ENCODE measurements at places on chromosomes 13 and 19. TPM values are rescaled to one million over a fixed set of nuclear protein-coding genes. Genes with fewer than 3 reads are reported as not detected.

- no peaks in the 10 kb centered on the region for H3K36me3 ChIP-seq
- no peaks in the 10 kb centered on the region for H3K4me1 ChIP-seq
- no peak overlapping the region for H3K27ac ChIP-seq
- no peak overlapping the region for H3K4me3 ChIP-seq
- no peaks in the 10 kb centered on the region for H3K27me3 ChIP-seq
Measured at GRCh38 chr19:32308431-32309077, 36.9 kb upstream of the ZNF507 start.

DNA sequence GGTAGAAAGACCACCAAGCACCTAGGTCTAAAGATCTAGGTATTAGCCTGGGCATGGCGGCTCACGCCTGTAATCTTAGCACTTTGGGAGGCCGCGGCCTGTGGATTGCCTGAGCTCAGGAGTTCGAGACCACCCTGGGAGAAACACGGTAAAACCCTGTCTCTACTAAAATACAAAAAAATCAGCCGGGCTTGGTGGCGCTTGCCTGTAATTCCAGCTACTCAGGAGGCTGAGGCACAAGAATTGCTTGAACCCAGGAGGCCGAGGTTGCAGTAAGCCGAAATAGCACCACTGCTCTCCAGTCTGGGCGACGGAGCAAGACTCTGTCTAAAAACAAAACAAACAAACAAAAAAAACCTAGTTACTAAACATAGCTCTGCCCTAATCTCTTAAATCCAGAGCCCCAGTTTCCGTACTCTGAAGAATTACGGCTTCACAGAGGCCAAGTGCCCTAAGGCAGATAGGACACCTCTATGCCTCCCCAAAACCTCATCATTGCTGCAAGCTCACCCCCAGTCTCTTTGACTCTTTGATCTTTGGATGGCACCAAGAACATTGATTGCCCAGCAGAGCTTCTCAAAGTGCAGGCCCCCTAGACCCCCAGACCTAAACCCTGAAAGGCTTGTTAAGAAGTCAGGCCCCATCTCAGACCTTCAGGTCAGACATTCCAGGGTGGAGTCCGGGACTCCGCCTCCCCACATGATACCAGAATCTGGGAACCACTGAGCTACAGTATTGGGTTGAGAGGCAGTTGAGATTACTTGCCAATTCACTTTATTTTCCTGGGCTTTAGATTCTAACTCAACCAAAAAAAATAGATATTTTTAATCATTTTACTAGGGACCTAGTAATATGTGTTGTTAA is 2.8 kb downstream of the COL4A2 start:
- H3K4me3 ChIP-seq, result no peak overlapping the region
- H3K36me3 ChIP-seq, result no peaks in the 10 kb centered on the region
- no peaks in the 10 kb centered on the region for H3K27me3 ChIP-seq

DNA sequence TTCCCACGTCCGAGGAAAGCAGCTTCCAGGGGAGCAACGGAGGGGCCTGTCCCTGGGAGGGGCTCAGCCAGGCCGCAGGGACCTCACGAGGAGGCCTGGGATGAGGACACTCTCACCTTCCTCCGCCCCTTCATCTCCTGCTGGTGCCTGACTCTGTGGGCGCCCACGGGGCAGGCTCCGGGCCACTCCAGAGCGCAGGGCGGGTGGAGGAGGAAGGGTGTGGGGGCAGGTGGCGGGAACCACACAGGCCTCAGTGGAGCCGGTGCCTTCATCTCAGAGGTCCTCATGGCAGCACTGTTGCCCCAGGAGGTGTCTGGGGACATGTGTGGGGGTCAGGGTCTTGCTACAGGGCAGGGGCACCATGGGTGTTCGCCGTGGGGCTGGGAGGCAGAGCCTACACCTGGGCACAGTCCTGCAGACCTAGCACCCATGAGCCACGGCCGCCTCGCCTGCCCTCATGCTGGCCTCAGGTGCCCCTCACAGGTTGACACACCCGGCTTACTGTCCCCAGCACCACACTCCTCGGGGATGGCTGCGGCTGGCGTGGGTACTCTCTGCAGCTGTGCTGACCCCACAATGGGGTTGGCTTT is 10.1 kb upstream of the TMEM255B start:
- H3K36me3 ChIP-seq, result no peaks in the 10 kb centered on the region
- H3K4me1 ChIP-seq, result peaks cover 7% of the 10 kb centered on the region
- H3K27me3 ChIP-seq, result no peaks in the 10 kb centered on the region
- no peak overlapping the region for H3K27ac ChIP-seq

DNA sequence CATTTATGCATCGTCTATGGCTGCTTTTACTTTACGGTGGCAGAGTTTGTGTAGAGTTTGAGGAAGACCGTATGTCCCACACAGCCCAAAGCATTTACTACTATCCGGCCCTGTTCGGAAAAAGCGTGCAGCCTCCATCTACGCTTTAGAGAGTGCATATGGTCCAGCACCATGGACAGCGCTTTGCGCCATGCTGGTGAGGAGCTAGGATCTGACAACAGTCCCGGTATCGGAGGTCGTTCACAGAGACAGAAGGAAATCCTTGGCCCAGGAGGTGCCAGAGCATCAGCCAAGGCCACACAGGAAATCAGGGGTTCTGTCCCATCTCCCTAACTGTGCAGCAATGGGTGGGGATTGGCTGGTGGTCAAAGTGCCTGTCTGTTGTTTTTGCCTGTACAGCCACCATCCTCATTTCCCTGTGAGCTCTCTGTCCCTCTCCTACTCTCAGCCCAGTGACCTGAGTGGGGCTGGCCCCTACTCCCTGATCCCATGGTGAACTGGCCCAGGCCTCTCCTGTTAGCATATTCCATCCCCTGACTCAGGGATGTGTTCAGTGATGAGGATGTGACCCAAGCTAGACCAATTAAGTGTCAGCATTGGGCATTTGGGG is 16.2 kb upstream of the PRODH2 start:
- peak; percentile 76 for DNase-seq
- H3K4me1 ChIP-seq, result no peaks in the 10 kb centered on the region
- no peak overlapping the region for H3K4me3 ChIP-seq
- H3K27me3 ChIP-seq, result no peaks in the 10 kb centered on the region
- no peak overlapping the region for H3K27ac ChIP-seq

DNA sequence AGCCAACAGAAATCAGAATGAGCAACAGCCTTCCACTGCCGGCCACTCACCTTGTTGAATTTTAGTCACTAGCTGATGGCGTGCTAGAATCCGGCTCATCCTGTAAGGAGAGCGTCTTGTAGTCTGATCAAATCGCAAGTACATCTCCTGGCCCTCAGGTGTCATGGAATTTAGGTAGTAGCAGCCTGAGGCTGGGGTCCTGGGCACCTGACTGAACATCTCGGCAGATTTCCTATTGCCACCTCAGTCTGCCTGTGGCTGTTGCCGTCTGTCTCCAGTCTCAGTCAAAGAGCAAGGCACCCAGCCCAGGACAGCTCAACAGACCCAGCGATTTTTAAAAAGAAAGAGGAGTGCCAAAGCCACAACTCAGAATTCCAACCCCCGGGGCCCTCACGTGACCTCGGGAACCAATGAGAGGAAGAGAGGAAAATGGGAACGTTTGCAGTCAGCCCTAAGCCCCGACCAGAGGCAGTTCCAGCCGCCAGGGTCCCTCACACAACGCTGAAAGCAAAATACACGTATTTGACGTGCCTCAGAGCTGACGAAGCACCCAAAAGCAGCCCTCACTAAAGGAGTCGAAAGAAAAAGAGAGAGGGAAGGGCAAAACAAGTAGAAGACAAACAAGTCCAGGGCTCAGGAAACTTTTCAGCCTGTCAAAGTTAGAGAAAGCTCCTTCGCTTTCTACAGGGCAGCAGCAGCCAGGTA is at the start of gene STARD13:
Gene STARD13, minus strand, starts transcription at position 336 of the 705 bp plus-strand sequence. Its CDS starts 117 bp downstream, at position 219.
- H3K4me3 ChIP-seq, result peak within 1 kb of the TSS; percentile 49
- no peaks in the 10 kb centered on the region for H3K27me3 ChIP-seq

DNA sequence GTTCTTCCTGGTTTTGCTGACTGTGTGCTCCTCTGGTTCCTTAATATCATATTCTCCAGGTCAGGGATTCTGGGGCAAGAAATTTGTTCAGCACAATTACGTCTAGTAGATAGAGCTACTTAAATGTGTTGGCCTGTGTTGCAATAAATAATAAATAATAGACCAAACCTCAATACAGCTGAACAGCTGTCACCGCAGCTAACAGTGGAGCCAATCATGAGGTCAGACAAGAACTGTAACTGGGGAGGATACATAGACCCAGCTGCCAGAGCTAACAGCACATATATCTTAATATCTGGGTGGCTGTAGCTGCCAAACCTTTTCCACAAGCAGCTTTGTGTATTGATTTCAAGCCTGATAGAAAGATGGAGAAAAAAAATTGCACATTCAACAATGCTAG is 1596.3 kb upstream of the PCDH20 start:
- H3K27me3 ChIP-seq, result no peaks in the 10 kb centered on the region
- H3K36me3 ChIP-seq, result no peaks in the 10 kb centered on the region
- no peak overlapping the region for H3K4me3 ChIP-seq
- DNase-seq, result no peak
- no peaks in the 10 kb centered on the region for H3K4me1 ChIP-seq

DNA sequence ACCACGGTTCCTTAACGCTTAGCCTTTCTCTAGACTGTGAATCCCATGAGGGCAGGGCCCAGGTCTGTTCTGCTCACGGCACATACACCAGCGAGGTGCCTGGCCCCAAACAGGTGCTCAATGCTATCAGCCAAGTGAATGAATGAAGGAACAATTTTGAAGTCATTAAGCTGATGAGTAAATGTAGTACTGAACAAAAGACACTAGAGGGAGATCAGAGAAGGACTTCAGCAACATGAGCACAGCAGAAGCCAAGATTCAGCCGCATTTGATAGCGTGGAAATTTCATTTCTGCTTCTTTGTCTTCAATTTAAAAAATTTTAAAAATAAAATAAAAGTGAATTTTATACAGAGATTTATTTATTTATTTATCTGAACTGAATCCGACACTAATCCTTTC is 20.1 kb upstream of the MYO16 start:
- H3K36me3 ChIP-seq, result no peaks in the 10 kb centered on the region
- H3K27me3 ChIP-seq, result no peaks in the 10 kb centered on the region
- no peak overlapping the region for H3K4me3 ChIP-seq
- DNase-seq, result no peak

DNA sequence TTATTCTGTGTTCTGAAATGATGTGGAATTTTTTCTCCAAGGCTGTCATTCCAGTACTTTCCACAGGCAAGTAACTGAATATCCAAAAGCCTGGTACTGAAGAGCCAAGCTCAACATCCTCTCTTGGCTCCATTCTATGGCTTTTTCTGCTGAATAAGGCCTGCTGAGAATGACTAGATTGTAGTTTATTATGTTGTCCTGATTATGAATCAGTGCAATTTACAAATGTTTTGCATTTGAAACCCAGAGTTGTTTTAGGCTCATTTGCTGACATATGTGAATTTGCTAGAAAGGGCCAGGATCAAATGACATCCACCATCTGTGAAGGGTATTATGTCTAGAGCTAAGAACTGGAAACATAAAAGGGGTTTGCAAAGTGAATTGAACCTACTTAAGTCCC is 596.6 kb downstream of the KCTD12 start:
- no peaks in the 10 kb centered on the region for H3K27me3 ChIP-seq
- H3K27ac ChIP-seq, result no peak overlapping the region
- no peak for DNase-seq
- H3K4me1 ChIP-seq, result no peaks in the 10 kb centered on the region
- no peaks in the 10 kb centered on the region for H3K36me3 ChIP-seq
- no peak overlapping the region for H3K4me3 ChIP-seq

DNA sequence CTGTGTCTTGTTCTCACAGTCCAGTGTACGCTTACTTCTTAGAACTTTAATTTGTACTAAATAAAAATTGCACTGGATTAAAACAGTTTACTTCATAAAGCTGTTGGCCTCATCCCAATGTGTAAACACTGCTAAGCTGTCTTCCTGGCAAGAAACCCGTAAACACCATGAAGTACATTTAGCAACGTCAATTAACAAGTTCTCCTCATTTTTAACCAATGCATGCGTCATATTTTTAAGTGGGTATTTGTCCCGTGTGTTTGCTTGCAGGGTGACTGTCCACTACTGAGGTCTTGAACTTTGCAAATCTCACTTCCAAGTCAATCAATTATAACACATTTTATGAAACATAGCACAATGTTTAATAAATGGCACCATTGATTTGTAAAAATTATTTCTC is 28.2 kb downstream of the LAIR2 start:
- no peak overlapping the region for H3K4me3 ChIP-seq
- H3K27ac ChIP-seq, result no peak overlapping the region
- H3K4me1 ChIP-seq, result peaks cover 2% of the 10 kb centered on the region
- no peaks in the 10 kb centered on the region for H3K27me3 ChIP-seq
- H3K36me3 ChIP-seq, result no peaks in the 10 kb centered on the region

DNA sequence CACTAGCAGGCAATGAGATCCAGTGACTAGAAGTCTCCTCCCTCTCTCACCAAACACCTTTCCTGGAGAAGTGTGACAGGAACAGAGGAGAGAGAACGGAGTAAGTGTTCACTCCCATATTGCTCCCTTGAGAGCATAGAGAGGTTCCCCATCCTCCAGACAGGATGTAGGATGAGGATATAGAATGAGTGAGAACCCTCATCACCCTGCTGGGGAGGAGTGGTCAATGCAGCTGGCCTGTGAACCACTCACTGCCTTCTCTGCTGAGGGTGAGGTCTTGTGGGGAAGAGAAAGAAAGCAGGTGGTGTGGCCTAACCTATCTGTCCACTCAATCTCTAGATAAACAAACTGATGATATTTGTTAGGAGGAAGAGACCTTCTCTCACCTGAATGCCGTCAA is 386.6 kb downstream of the PCDH20 start:
- H3K4me3 ChIP-seq, result no peak overlapping the region
- no peak overlapping the region for H3K27ac ChIP-seq
- H3K27me3 ChIP-seq, result no peaks in the 10 kb centered on the region
- H3K4me1 ChIP-seq, result no peaks in the 10 kb centered on the region
- H3K36me3 ChIP-seq, result no peaks in the 10 kb centered on the region

- no peaks in the 10 kb centered on the region for H3K4me1 ChIP-seq
- H3K27ac ChIP-seq, result no peak overlapping the region
- no peaks in the 10 kb centered on the region for H3K36me3 ChIP-seq
- H3K4me3 ChIP-seq, result no peak overlapping the region
- no peak for DNase-seq
Measured at GRCh38 chr13:102504002-102504401, 92.8 kb upstream of the TPP2 start.

- H3K27me3 ChIP-seq, result no peaks in the 10 kb centered on the region
- H3K4me1 ChIP-seq, result no peaks in the 10 kb centered on the region
- no peaks in the 10 kb centered on the region for H3K36me3 ChIP-seq
- H3K4me3 ChIP-seq, result no peak overlapping the region
- DNase-seq, result no peak
Measured at GRCh38 chr19:17081672-17082630, 6.4 kb downstream of the MYO9B start.

GRCh38 chr19:30208436-30209060 is 163.6 kb upstream of the ZNF536 start:
- no peak overlapping the region for H3K4me3 ChIP-seq
- H3K27me3 ChIP-seq, result no peaks in the 10 kb centered on the region
- H3K27ac ChIP-seq, result no peak overlapping the region
- H3K36me3 ChIP-seq, result no peaks in the 10 kb centered on the region

The KIR3DL2 gene
- not detected for total RNA-seq

The DDA1 gene
- 55.6 TPM for total RNA-seq

The PNKP gene
- total RNA-seq, result 130 TPM

The CYP4F22 gene
- not detected for total RNA-seq

The TPRX2 gene
- not detected for total RNA-seq

The TNFRSF19 gene
- 66.4 TPM for total RNA-seq

The PSG5 gene
- total RNA-seq, result 1.7 TPM

The ECSIT gene
- 39.8 TPM for total RNA-seq

The TBXA2R gene
- not detected for total RNA-seq

The B3GNT3 gene
- 2.8 TPM for total RNA-seq

The KCNC3 gene
- total RNA-seq, result 20.6 TPM

Data from Caco-2 (cell line).